Stimulated activated CD8-positive, alpha-beta memory T cell treated with anti-CD3 and anti-CD28 coated beads, Interleukin-4, amount 100 ng/mL, for 48 hours (primary cell): ENCODE measurements at places on chromosomes 13 and 19.

DNA sequence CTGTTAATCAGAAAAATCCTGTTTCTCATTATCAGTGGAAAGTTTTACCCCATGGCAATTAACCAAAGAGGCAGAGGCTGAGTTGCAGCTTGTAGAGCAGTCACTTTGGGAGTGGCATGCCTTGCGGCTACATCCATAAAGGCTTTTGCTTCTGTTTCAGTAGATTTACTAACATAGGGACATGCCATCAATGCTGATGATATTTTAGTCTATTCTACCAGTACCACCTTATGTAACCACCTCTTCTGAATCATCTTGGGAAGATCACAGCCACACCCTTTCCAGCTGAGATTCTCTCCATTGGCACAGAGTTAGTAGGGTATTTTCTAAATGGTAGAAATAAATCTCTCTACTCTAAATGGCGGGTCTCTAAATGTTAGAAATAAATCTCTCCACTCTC lies 37.5 kb downstream of the POSTN start:
- no peak for DNase-seq

- DNase-seq = no peak
Observed at GRCh38 chr13:19791953-19792537, 9.3 kb upstream of the PSPC1 start.

- DNase-seq = peak; percentile 16
Observed at GRCh38 chr13:111337206-111337605, 16.8 kb downstream of the TEX29 start.

DNA sequence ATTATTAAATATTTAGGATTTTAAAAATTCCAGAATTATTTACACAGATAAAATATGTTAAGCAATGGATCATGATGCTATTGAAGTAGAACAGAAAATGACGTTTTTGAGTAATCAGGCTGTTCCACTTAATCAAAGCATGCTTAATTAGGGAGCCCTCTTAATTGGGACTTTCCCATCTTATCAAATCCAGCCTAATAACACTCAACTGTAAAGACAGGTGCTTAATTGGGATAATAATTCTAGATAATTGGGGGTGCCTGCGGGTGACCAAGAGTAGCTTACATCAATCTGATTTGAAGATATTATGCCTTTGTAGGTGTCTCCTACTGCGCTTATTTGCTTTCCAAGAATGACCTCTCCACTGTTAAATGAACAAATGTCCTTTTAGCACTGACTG lies 742.2 kb upstream of the SLITRK6 start:
- DNase-seq = no peak

DNA sequence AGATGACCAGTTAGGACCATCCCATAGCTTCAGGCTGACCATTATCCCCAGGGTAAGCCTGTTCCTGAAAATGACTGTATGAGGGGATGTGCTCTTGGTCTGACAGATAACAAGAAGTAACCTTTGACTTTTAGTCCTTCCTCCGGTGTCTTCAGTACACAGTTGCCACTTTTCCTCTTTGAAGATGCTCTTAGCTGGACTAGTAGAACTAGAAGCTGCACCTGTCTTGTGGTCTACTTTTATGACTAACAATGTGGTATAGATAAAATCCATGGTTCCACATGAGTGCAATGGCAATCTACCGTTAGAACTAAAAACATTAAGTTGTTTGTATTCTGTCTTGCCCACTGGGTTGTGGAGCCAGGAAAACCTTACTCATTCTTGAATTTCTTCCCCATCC lies 5.9 kb upstream of the RUBCNL start:
- no peak for DNase-seq

- DNase-seq = no peak
Observed at GRCh38 chr13:101728021-101728420, 275.5 kb downstream of the ITGBL1 start.

GRCh38 chr19:16772841-16773240 lies 53.2 kb downstream of the NWD1 start:
- DNase-seq = no peak

- DNase-seq = no peak
Observed at GRCh38 chr13:48184260-48184659, 48.7 kb upstream of the ITM2B start.

- no peak for DNase-seq
Observed at GRCh38 chr13:43432958-43433357, 353.8 kb downstream of the ENOX1 start.
